Uterus (tissue), 4 donors: ENCODE measurements at places on chromosomes 16 and 17.
A peak's percentile ranks its signal among the peaks of the same experiment; 100 is the strongest.

- DNase-seq, result peak; percentile 92
Measured at GRCh38 chr16:84836234-84836647, 16.5 kb downstream of the CRISPLD2 start.

GRCh38 chr17:58032691-58033415 is 25.8 kb upstream of the SRSF1 start:
- DNase-seq, result no peak

DNA sequence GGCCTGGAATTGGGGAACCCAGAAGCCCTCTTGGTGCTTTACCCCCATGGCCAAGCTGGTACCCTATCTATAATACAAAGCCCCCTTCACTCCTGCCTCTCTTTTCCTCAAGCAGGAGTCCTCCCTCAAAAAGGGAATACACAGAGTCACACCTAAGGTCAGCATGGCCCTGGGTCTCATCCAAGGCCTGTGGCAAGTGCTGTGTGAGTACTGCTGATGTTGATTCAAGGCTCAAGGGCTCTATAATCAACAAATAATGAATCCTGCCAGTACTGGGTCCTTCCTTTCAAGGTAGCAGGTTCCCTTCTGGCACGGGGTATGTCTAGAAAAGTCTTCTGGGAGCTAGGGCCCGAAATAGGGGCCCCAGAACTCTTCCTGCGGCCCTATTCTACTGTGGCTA is 187.3 kb downstream of the CYB561 start:
- DNase-seq, result no peak

- DNase-seq, result no peak
Measured at GRCh38 chr17:71376933-71377332, 743.9 kb upstream of the SOX9 start.

GRCh38 chr16:11681556-11681955 is 13.3 kb downstream of the SNN start:
- DNase-seq, result no peak

GRCh38 chr17:38507921-38508569 is 79.8 kb downstream of the ARHGAP23 start:
- no peak for DNase-seq

- DNase-seq, result no peak
Measured at GRCh38 chr17:14044702-14045101, 24.6 kb upstream of the COX10 start.

- DNase-seq, result no peak
Measured at GRCh38 chr17:69907132-69907847, 167.7 kb upstream of the KCNJ16 start.

GRCh38 chr16:88550246-88550661 is 19.9 kb upstream of the ZC3H18 start:
- DNase-seq, result no peak

- DNase-seq, result no peak
Measured at GRCh38 chr16:56246051-56246817, 54.9 kb downstream of the GNAO1 start.

- DNase-seq, result no peak
Measured at GRCh38 chr17:56317351-56318208, 164.3 kb downstream of the ANKFN1 start.

DNA sequence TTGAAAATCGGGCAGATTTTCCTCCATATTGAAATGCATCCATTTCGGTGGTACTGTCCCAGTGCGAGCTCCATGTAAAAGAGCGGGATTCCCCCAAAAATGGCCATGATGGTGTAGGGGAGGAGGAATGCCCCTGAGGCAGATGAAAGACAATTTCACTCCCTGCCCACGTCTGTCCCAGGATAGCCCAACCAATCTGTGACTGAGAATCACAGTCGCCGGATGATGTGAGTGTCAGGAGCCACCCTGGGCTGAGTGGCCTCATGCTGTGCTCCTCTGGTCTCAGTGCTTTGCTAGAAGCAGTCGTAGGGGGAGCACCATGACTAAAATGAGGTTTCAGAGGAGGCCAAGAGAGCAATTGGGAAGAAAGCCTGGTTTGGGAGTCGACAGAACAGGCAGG is 16.7 kb downstream of the SLC6A4 start:
- no peak for DNase-seq

- DNase-seq, result no peak
Measured at GRCh38 chr17:79799538-79800324, 2.9 kb upstream of the CBX8 start.

GRCh38 chr17:57677301-57677700 is 67.8 kb downstream of the CCDC182 start:
- DNase-seq, result no peak

DNA sequence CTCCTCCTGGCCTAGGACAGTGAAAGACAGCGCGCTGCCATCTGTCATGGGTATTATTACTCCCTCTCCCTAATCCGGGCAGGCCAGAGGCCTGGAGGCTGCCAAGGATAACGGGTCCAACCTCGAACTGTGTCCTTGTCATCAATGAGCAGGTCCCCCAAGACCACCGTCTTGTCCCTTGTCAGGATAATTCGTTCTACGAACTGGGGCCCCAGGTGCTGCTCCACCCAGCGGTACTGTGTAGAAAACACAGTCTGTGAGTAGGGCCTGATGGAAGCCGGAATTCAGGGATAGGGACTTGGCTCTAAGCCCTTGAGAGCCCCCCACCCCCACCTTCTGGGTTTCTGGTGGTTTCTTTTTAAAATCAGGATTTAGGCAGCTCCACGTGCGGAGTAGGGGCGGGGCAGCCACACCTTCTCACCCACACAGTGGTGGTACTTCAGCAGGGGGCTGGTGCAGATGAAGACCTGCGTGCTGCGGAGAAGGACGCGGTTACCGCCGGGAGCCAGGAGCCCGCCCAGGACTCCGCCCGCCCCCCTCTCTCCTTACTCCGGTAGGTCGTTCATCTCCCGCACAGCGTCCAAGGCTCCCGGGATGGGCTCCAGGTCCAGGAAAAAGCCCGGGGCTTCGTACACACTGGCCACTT is 787 bp downstream of the NT5C start:
- DNase-seq, result peak; percentile 56

GRCh38 chr16:89436366-89436765 is 54.0 kb downstream of the ANKRD11 start:
- DNase-seq, result no peak

GRCh38 chr16:75575958-75576357 is 9.8 kb downstream of the GABARAPL2 start:
- DNase-seq, result no peak

GRCh38 chr17:50361561-50362480 is 11.2 kb downstream of the MRPL27 start:
- no peak for DNase-seq

GRCh38 chr17:77609553-77610517 is 348.7 kb upstream of the TNRC6C start:
- peak; percentile 68 for DNase-seq

DNA sequence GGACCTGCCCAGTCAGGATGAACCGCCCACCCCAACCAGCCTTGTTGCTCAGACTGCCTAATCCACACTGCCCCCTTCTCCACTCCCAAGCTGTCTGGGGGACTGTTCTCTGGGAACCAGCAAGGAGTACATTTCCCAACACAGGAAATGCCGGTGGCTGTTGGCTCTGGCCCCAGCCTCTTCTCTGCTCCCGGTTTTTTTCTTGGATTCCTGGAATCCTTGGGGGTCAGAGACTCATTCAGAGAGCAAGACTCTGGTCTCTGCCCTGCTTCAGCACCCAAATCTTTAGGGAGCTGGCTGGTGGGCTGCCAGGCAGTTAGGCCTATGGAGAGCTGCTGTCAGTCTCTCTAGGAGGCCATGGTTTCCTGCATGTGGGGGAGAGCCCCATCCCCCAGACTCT is 10.8 kb upstream of the MTMR4 start:
- DNase-seq, result peak; percentile 68

DNA sequence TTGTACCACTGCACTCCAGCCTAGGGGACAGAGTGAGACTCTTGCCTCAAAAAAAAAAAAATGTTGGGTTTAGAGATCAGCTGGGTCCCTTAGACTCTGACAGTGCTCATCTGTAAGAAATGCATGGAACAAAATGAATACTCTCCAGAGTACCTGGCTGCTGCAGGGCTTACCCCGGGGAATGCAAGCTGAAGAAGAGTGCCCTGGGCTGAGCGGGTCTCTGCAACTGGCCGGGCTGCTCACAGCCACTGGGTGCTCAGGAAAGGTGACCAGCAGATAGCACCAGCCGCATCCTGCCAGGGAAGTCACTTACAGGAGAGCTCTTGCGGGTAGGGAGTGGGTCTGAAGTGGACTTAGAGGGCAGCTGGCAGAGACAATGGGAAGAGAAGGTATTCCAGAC is 82.1 kb downstream of the GAS7 start:
- DNase-seq, result no peak

- DNase-seq, result no peak
Measured at GRCh38 chr16:11029948-11030347, 85.6 kb downstream of the CLEC16A start.

GRCh38 chr16:81060576-81061306 is 16.3 kb downstream of the C16orf46 start:
- no peak for DNase-seq

- peak; percentile 61 for DNase-seq
Measured at GRCh38 chr16:3998793-3999478, 117.3 kb downstream of the ADCY9 start.

GRCh38 chr17:79623786-79624717 is 13.2 kb upstream of the RBFOX3 start:
- DNase-seq, result peak; percentile 7

GRCh38 chr17:10574324-10574723 is 24.9 kb upstream of the MYH2 start:
- no peak for DNase-seq

GRCh38 chr17:22512997-22513538 is 820.7 kb downstream of the KCNJ18 start:
- no peak for DNase-seq

DNA sequence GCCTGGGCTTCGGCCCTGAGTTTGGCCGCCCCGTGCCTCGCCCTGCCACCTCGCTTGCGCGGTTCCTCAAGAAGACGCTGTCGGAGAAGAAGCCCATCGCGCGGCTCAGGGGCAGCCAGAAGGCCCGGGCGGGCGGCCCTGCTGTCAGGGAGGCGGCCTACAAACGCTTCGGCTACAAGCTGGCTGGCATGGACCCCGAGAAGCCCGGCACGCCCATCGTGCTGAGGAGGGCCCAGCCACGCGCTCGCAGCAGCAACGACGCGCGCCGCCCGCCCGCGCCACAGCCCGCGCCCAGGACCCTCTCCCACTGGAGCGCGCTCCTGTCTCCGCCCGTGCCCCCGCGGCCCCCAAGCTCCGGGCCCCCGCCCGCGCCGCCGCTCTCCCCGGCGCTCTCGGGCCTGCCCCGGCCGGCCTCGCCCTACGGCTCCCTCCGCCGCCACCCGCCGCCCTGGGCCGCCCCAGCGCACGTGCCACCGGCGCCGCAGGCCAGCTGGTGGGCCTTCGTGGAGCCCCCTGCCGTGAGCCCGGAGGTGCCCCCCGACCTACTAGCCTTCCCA is 12.0 kb downstream of the MYO15A start:
- DNase-seq, result no peak

DNA sequence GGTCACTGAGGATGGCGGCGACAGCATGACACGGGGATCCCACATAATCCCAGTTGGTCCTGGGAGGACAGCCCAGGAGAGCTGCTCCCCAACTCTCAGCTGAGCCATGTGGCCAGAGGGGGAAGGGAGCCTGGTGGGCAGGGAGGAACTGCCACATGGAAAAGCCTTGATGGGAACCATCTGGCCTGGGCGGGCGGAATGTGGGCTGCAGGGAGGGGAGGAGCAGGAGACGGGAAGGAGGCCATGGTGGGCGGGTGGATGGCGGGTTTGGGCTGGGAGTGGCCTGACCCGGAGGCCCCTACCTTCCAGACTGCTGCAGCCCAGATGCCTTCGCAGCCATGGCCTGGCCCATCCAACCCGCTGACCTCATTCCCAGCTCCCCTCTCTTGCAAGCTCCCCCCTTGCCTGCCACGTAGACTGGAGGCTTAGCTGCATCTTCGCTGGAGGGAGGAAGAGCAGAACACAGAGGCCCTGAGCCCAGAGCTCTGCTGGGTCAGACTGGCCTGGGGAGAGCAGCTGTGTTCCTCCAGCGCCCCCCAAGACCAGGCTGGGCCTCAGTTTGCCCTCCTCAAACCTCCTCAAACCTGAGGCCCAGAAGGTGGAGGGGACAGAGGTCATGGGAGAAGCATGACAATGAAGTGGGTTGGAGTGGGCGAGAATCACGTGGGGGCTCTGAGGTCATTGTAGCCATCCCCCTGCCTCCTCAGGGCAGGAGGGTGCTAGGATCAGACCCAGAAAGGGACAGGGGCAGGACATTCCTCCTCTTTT is 8.2 kb upstream of the COL1A1 start:
- DNase-seq, result peak; percentile 98

DNA sequence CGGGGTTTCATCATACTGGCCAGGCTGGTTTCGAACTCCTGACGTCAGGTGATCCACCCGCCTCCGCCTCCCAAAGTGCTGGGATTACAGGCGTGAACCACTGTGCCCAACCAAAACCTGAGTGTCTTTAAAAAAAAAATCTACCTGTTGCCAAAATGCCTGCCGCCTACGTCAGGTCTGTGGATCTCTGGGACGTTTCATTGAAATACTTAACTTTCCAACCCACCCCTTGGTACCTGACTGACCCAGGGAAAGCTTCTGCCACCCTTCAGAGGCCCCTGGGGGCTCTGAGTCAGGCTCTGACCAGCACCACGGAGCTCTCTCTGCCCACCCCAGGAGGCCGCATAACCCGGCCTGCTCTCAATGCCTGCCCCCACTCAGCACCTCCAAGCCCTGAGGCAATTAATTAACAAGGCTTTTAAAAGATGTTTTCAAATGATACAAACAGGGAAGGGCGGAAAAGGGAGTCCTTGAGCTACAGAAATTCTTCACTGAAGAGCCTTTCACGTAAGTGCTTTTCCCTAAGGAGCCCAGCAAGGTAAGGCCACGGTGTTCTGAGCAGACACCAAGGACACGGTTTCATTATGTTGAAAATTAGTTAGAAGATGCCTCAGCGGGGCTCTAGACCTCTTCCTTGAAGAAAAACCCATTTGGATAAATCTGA is 29.3 kb upstream of the GSG1L start:
- DNase-seq, result no peak

- DNase-seq, result no peak
Measured at GRCh38 chr17:36885153-36885735, 52.0 kb upstream of the LHX1 start.

DNA sequence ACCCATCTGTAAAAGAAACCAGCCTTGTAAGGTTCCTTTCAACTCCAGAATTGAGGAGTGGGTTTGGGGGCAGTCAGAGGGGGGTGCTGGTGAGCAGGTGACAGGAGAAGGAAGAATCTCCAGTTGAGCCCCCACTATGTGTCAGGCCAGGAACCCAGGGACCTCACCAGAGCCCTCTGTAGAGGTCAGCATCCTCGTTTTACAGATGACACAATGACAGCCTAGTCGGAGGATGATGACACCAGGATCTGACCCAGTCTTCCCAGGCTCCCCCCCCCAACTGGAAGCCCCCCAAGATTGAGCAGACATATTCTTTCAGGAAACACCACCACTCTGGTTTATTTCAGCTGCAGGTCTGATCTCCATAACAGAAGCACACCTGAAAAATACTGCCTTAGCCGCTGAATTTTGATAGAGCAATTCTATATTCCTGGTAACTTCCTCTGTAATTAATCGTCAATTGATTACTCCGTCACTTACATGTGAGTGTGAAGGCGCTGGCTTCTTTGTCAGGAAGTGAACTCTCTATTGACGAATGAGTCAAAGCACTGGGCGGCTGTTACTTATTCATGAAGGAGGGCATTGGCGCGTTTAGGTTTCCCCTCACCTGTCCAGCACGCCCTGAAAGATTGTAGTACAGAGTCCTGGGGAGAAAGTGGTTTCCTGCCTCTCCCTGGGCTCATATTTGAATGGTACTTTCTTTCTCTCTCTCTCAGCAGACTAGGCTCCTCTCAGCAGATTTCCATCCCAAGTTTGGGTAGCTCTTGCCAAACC is 21.2 kb downstream of the SOCS3 start:
- no peak for DNase-seq

GRCh38 chr16:22270525-22270924 is 26.7 kb upstream of the POLR3E start:
- DNase-seq, result no peak

GRCh38 chr17:73249700-73250099 is 12.0 kb downstream of the CPSF4L start:
- DNase-seq, result no peak
